ENCODE measurements at places on chromosomes 6 and 20.

- DNase-seq = no peak
Measured at GRCh38 chr20:5220321-5221060, 93.7 kb downstream of the CDS2 start.

GRCh38 chr6:10552270-10552810 lies 31.2 kb downstream of the GCNT2 start:
- no peak for DNase-seq

GRCh38 chr6:83859410-83860358 lies at the start of gene CYB5R4:
CYB5R4 (plus strand) TSS chr6:83859689; CDS start chr6:83859783, 94 bp downstream.
- peak; percentile 95 for DNase-seq

DNA sequence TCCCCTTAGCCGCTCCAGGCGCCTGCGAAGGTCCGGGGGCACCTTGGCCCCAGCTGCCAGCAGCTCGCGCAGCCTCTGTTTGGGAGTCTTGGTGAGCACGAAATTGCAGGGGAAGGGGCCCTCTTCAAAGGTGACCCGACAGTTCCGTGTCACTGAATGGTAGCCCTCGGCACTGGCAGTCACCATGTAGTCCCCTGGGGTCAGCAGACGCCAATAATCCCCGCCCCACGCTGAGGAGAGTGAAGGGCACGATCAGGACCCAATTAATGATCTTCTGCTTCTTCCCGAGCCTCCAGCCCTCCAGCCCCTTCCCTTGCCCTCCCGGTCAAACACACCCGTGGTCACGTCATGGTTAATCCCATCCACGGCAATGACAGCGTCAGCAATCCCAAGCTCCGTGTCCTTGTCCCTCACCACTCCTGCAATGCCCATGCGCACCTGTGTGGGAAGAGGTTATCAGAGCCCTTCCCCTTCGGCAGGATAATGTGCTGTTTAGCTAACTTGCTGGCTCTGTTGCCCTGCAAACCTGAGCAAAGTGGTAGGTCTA lies 6.2 kb downstream of the CPXM1 start:
- DNase-seq = no peak

GRCh38 chr6:98942263-98942803 lies 5.4 kb downstream of the FBXL4 start:
- peak; percentile 8 for DNase-seq

GRCh38 chr6:149941583-149942460 lies at the start of gene ULBP2:
ULBP2 (plus strand) TSS chr6:149942014; CDS start chr6:149942073, 59 bp downstream.
- DNase-seq = peak; percentile 89

All from activated CD4-positive, alpha-beta T cell treated with anti-CD3 and anti-CD28 coated beads for 48 hours (primary cell).